ENCODE measurements at places on chromosomes 1 and 21.

GRCh38 chr1:88608139-88608943 is 75.7 kb upstream of the PKN2 start:
- peak; percentile 55 for DNase-seq

- DNase-seq = no peak
Observed at GRCh38 chr1:93495911-93496310, 48.0 kb downstream of the FNBP1L start.

- peak; percentile 59 for DNase-seq
Observed at GRCh38 chr21:42309753-42310213, 5.4 kb downstream of the TFF3 start.

GRCh38 chr1:62572476-62572875 is 24.8 kb upstream of the ANGPTL3 start:
- no peak for DNase-seq

DNA sequence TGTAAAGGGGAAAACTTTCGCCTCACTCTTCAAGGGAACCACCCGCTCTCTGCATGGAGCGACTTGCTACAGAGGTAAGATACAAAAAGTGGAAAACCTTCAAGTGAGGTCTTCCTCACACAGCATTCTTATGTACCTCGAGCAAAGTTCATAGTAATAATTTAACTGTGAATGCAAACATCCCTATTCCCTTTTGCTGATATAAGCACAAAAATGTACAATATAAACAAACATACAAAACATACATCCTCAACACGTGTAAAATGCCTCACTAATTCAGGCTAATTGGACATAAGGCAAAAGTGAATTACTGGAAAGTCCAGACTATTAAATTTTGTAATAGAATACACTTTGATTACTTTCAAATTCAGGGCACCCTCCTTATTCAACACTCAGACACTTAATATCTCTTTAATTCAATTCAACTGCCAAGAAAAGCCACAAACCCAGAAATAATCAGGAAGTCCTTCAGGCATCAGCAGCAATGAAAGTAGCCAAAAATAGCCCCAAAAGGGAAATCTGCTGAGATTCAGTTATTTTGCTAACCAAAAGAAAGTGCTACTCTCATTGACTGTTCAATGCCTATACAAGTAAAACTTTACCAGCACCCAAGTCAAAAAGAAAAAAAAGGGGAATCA is 15.2 kb upstream of the LMX1A start:
- DNase-seq = peak; percentile 45

DNA sequence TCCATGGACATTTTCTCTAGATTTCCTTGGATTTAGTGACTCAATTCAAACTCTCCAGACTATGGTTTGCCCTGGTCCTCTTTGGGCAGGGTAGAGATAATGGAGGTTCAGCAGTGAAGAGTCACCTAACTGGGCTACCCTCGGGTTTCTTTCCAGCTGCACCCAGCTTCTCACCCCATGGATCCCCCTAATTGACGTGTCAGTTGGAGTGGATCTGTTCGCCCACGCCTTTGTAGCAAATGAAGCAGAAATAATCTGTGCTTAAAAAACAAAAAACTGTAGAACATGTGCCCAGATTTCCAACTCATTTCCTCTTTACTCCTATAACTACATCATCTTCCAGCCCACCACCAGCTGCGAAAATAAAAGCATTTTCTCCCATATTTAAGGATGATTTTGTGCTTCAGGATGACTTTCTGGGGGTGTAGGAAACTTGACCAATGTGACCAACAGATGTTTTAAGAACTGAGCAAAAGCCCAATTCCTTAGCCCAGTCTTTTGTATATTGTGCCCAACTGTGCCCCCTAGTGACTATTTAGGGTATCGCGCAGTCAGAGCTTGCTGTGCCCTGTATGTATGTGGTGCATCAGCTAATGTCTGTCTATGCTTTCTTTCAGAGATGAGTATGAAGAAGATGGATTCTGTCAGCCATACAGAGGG is 66.5 kb upstream of the UBE2U start:
- DNase-seq = peak; percentile 81

- peak; percentile 78 for DNase-seq
Observed at GRCh38 chr1:65265651-65266351, 43.5 kb upstream of the DNAJC6 start.

- peak; percentile 71 for DNase-seq
Observed at GRCh38 chr1:85611425-85611824, 30.9 kb downstream of the CCN1 start.
